ENCODE measurements at places on chromosomes 11 and 22.

DNA sequence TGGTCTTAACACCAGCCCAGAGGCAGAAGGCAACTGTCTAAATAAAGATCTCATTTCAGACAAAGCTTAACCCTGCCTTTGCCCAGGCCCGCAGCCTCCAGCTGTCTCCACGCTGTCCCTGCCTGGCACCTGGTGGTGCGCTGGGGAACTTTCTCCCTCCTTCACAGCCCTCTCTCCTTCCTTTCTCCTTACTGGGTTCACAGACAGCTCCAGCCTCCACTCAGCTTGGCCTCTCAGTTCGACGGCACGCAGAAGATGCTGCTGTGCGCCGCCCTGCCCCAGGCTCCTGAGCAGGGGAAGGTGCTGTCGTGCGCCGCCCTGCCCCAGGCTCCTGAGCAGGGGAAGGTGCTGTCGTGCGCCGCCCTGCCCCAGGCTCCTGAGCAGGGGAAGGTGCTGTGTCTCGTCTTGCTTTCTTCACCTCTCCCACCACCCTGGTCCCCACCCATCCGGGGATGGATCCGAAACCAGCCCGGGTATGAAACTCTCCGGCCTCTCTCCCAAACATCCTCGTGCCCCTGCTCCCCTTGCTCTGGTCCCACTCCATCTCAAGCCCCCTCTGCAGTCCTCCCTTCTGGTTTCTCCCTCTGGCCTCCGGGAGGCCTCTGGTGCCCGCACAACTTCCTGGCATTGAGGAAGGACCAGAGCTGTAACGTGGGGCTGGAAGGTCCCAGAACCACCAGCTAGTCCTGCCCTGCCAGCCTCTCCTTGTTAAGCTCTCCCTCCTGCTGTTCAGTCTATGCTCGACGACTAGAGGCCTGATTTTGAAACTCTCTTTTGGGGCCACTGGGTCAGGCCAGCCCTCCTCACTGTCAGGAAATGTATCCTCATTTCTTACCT is 22.9 kb upstream of the JAM3 start:
- DNase-seq: no peak

DNA sequence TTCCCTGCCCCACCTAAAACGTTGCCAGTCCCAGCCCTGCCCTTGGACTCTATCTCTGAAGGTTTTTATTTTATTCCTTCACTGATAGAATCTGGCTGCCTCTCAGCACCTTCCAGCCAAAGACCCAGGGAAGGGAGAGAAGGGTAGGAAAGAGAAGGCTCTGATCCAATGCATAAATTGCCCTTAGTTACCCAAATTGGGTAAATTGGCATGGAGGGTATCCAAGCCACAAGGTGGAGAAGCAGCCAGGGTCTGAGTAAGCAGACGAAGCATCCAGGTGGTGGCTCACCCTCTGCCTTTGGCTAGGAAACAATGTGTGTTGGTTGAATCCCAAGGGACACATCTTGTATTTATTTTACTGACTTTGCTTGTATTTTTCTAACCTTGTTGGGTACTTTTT is 89.0 kb downstream of the FEZ1 start:
- peak; percentile 28 for DNase-seq

- no peak for DNase-seq
These were observed 97.1 kb upstream of the PARVA start for GRCh38 chr11:12280199-12280837.

- DNase-seq: no peak
These were observed 58.6 kb downstream of the CYB5R2 start for GRCh38 chr11:7614656-7615055.

GRCh38 chr22:20532256-20532993 is 25.0 kb downstream of the MED15 start:
- DNase-seq: no peak

- DNase-seq: peak; percentile 65
These were observed 950.9 kb upstream of the CHORDC1 start for GRCh38 chr11:91173701-91174100.

DNA sequence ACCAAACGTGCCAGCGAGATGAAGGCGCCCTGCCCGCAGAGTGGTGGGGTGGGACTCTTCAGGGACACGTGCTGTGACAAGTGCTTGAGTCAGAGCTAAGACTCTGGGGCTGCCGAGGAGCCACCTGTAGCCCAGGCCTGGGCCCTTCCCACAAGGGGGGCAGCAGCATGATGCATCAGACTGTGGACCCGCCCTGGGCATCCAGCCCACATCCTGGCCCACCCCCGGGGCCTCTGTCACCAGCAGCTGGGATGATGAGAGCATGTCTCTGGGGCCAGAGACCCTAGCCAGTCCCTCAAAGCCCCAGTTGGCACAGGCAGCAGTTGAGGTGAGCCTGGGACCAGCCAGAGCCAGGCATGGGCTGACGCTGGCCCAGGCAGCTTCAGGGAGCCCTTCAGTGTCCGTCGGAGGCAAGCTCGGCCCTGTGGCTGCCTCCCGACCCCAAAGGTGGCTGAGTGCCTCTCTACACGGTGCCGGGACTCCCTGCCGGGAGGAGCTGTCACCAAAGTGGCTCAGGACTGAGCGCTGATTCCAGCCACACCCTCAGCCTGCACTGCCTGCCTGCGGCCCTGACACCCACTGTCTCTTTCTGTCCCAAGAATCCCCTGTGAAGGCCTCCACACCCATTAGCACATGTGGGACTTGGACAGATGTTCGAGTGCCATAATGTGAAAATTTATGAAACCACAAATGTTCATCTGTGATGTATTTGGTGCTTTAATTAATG is 41.3 kb downstream of the CDKN1C start:
- DNase-seq: peak; percentile 27

DNA sequence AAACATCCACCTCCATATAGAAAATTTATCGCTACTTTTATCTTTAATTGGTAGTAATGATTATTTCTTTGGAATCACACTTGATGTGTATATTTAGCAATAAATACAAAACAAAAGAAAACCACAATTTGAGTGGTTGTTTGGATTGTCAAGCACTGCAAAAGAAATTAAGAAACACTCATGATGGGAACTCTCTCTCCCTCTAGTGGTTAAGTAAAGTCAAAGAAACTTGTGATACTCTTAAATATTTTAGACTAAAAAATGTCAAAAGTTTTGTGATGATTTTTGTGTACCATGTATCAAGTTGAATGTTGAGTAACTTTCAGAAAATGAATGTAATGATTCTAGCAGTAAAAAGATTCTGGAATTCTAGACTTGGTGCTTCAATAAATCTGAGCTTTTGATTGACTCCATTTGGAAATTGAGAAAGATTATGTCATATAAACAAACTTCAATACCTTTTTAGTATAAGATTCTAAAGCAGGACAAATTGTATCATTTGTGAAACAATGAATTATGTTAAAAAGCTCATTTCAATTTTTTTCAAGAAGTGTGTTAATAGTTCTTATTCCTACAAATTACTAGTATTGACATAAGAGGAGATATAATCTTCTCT is 20.8 kb downstream of the MUC15 start:
- DNase-seq: peak; percentile 6

GRCh38 chr11:127649071-127649470 is 648.5 kb upstream of the KIRREL3 start:
- no peak for DNase-seq

DNA sequence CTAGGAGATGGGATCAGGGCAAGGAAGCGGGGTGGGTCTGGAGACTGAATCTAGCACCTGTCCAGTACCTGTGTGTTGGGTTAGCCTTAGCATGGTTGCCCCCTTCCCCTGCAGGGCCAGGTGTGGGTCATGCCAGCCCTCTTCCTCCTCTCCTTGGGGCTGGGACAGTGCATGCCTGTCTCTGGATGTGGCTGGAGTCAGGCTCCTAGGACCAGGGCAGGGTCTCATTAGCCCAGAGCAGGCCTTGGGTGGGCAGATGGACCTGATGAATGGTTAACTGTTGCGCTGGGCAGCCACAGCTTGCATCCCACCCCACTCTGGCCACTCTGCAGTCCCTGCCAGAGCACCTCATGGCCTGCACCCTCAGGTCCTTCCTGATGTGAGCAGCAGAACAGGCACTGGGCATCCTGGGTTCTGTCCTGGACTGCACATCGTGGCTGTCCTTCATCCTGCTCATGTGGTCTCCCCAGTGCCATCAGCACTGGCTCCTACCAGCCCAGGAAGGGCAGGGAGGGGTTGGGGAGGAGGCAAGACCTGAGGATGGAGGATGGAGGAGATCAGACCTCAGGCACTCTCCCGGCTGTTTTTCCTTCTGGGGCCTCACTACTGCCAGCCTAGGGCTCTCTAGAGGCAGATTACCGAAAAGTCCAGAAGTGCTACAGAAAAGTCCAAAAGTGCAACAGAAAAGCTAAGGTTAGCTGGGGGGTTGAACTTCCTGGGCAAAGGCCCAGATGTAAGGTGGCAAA is 12.8 kb upstream of the CHRM1 start:
- DNase-seq: no peak

- no peak for DNase-seq
These were observed 48.0 kb downstream of the TSPAN18 start for GRCh38 chr11:44774731-44775130.

DNA sequence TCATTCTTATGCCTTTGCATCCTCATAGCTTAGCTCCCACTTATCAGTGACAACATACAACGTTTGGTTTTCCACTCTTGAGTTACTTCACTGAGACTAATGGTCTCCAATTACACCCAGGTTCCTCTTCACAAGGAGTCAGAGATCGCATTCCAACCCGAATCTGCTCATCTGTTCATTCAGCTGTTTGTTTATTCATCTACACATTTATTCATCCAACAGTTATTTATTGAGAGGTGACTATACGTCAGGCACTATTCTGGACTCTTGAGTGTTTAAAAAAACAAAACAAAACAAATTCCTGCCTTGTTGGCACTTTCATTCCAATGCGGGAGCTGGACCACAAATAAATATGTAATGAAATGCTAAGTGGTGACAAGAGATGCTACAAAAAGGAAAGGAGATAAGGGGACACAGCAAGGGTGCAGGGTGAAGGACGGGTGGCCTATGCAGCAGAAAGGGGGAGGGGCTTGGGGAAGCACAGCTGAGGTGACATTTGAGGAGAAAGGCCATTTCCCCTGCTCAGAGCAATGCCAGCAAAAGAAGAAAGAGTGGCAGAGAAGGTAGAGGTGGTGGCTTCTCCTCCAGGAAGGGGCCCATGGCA is 393.8 kb upstream of the SYN3 start:
- no peak for DNase-seq

DNA sequence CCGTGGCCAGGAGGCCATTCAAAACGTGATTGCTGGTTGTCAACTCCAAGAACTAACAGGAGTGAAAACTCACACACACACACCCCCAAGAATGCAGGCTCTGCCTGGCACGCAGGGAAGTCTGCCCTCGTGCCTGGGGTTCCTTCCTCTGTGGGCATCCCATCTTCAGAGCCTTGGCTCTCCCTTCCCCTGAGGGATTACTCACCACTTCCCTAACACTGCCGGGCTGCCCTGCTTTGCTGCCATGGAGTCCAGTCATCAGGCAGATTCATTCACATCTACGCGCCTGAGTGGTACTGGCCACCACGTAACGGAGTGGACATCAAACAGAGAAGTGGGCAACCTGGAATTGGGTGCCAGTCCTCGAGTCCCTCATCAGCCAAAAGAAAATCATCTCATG is 120.7 kb upstream of the TMEM45B start:
- peak; percentile 13 for DNase-seq

DNA sequence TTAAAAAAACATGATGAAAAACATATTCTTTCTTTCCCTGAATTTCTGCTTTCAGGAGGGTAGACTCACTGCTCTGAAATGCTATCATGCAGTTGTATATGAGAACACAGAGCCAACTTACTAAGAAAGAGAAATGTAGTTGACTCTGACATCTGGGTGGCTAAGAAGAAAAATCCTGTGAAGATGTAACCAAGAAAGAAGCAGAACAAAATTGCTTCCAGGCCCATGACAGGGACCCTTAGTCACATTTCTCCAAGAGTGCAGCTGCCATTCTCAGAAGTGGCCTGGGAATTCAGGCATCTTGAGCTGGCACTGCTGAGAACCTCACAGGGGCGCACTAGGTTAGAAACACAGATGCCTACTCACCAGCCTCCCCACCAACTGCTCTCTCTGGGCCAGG is 73.6 kb downstream of the RPL27A start:
- no peak for DNase-seq

DNA sequence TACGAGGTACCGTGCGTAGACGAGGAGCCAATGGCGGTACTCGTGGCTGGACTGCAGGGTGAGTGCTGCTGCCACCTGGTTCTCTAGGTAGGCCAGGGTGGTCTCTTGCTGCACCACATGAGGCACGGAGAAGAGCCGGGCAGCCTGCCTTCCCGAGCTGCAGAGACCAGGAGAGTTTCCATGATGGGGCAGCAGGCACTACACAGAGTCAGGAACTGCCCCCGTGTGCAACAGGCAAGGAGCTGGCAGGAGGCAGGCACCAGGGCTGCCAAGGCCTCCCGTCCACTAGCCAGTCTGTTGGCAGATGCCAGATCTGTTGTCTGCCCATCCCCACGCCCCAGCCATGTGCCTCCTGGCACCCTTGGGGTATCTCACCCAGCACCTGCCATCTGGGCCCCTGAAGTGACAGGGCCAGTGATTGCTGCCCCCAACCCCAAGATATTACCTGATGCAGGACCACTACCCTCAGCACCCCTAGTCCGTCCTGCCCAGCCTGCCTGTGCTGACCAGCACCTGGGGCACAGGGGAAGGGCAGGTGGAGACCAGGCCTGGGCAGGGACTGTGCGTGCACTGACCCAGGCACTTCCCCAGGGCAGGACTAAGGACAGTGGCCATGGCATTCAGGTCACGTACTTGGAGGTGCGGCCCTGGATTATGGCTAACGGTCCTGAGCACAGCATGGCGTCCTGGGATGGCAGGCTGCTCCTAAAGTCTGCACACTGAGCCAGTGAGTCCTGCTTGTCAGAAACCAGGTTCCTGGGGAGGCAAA is 62.0 kb upstream of the CLTCL1 start:
- DNase-seq: no peak

GRCh38 chr11:47186076-47186699 is at the start of gene PACSIN3:
Gene PACSIN3, minus strand, starts transcription at chr11:47186434. Its CDS starts 3,707 bp downstream, at chr11:47182727.
- peak; percentile 26 for DNase-seq
